ENCODE measurements at places on chromosomes 6 and 20. TPM values are rescaled to one million over a fixed set of nuclear protein-coding genes. Genes with fewer than 3 reads are reported as not detected.

DNA sequence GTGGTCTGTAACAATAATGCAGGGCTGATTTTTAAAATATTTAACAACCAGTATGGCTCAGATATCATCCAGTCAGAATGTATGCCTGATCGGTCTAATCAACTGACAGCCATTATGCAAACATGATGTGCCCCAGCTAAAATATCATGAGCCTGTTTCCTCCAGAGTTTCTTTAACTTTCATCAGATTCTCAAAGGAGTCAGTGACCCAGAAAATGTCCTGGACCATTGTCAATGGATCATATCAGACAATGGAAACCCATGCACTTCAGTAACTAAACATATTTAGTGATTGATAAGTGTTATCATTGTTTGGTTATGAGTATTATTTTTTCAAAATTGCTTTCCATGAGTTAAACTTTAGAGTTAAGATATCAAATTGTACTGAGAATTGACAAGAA lies 173.5 kb downstream of the LMBRD1 start:
- no peak for DNase-seq

Gene TGM2
- 0.33 TPM for total RNA-seq

Gene EGFL8
- 5.1 TPM for total RNA-seq

- DNase-seq, result no peak
These were observed 21.8 kb upstream of the MCUR1 start for GRCh38 chr6:13836170-13836569.

DNA sequence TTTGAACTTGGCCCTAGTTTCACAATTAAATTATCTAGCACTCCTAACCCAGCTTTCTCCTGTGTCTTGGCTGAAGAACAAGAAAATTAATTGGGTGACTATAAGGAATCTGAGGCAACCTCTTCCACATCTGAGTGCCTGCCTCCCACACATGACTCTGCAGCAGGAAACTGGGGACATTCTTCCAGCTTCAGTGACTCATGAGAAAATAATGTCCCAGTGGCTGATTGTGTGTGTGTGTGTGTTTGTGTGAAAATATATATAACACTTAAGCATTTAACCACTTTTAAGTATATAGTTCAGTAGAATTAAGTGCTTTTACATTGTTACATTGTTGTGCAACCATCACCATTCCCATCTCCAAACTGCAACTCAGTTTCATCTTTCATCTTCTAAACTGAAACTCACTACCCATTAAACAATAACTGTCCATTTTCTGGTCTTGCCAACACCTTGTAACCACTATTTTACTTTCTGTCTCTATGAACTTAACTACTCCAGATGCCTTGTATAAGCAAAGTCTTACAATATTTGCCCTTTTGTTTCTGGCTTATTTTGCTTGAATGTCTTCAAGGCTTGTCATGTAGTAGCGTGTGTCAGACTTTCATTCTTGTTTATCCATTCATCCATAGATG lies 8.7 kb downstream of the TRIM38 start:
- no peak for DNase-seq

DNA sequence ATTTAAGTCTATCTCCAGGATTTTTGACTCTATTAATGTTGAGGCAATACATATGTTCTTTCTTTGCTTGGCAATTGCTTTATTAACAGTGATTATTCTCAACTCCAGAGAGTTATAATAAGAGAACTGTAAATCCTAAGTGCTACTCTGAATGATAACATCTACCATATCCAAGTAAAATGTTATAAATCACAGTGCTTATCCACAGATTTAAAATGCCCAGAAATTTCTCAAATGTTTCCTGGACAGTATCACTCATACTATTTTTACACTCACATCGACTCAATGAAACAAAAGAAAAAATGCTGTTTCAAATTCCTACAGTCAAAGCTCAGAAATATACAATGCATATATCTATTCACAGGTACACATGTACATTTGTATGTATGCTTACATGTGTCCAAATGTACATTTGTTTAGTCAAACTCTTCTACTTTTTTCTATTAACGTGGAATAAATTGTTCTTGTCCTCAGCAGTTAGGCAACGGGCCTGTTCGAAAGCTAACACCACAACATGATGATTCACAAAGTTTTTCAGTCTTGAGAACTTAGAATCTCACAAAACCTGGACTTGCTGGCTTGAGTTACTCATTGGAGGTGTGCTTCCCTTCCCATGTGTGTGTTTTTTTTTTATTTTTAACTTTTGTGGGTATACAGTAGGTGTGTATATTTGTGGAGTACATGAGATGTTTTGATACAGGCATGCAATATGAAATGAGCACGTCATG lies 193.0 kb downstream of the GJA10 start:
- DNase-seq, result no peak

DNA sequence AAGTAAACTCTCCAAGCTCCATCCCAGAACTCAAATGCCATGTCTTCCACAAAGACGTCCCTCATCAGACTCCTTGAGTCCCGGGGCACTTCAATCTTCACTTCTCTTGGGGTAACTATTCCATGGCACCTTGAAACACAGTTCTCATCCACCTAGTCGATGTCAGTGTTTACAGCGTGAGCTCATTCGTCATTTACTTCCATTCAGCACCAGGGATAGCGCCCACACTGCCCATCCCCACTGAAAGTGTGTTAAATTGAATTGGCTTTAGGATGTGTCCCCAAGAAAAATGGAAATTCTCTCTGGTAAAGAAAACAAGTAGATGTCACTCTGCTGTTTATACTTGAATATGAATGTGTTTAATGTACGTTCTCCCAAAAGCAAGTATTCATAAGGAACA lies 31.3 kb downstream of the KCNK15 start:
- DNase-seq, result no peak

Gene HCK
- total RNA-seq, result 0.10 TPM
